ENCODE measurements at places on chromosomes 4 and X. TPM values are rescaled to one million over a fixed set of nuclear protein-coding genes. Genes with fewer than 3 reads are reported as not detected.

The PAGE1 gene
- not detected for total RNA-seq

The FGF16 gene
- total RNA-seq, result 0.12 TPM

The ZIC3 gene
- total RNA-seq, result not detected

The CSAG1 gene
- not detected for total RNA-seq

The GPR82 gene
- not detected for total RNA-seq

The KLKB1 gene
- total RNA-seq, result 0.84 TPM

The CT45A2 gene
- total RNA-seq, result not detected

The DMRTC1 gene
- total RNA-seq, result not detected

The ARMCX1 gene
- 29.3 TPM for total RNA-seq

The HSFX2 gene
- not detected for total RNA-seq

The ADRA2C gene
- 6.8 TPM for total RNA-seq

The CPE gene
- total RNA-seq, result 84.8 TPM

The SMIM14 gene
- total RNA-seq, result 21.7 TPM

The RGN gene
- 13.9 TPM for total RNA-seq

All from left cardiac atrium (tissue), 4 donors.